GM23338 (cell line): ENCODE measurements at places on chromosomes 13 and 19. TPM values are rescaled to one million over a fixed set of nuclear protein-coding genes. Genes with fewer than 3 reads are reported as not detected.

- H3K27me3 ChIP-seq = 0 out of 2 replicates have a peak, but pooled peaks cover 7% of the 10 kb centered on the region
- H3K36me3 ChIP-seq = no peaks in the 10 kb centered on the region
- no peaks in the 10 kb centered on the region for H3K4me1 ChIP-seq
- peak overlapping the region; percentile 94 for H3K4me3 ChIP-seq
Measured at GRCh38 chr19:58407658-58408151, 744 bp upstream of the ZNF584 start.

GRCh38 chr13:36366031-36366430, 19.8 kb upstream of the SPART start:
- no peaks in the 10 kb centered on the region for H3K4me1 ChIP-seq
- H3K4me3 ChIP-seq = no peak overlapping the region
- no peaks in the 10 kb centered on the region for H3K36me3 ChIP-seq
- no peaks in the 10 kb centered on the region for H3K27me3 ChIP-seq
- no peak overlapping the region for H3K27ac ChIP-seq

GRCh38 chr19:15279326-15279904, 47.2 kb upstream of the EPHX3 start:
- peak overlapping the region; percentile 87 for H3K27ac ChIP-seq
- H3K4me3 ChIP-seq = no peak overlapping the region
- no peaks in the 10 kb centered on the region for H3K27me3 ChIP-seq
- no peaks in the 10 kb centered on the region; the same call in 1 of the 2 replicates for H3K36me3 ChIP-seq

DNA sequence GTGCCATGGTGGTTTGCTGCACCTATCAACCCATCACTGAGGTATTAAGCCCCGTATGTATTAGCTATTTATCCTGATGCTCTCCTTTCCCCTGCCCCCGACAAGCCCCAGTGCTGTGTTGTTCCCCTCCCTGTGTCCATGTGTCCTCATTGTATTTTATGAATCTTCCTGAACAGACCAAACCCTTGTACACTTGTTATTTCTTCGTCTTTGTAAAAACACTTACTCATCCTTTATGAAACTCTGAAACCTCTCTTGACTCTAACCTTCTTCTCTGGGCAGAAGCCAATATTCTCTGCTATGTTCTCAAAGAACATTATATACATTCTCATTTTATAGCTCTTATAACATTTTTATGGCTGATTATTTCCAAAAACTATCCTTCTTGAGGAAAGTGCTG, 746.9 kb downstream of the EFNB2 start:
- no peak overlapping the region for H3K4me3 ChIP-seq
- H3K27me3 ChIP-seq = no peaks in the 10 kb centered on the region
- H3K4me1 ChIP-seq = no peaks in the 10 kb centered on the region

- H3K36me3 ChIP-seq = no peaks in the 10 kb centered on the region
- peaks cover 13% of the 10 kb centered on the region; the same call in 1 of the 2 replicates for H3K27me3 ChIP-seq
- peak within 1 kb of the TSS; percentile 83 for H3K4me3 ChIP-seq
- no peak within 1 kb of the TSS for H3K27ac ChIP-seq
- DNase-seq = peak; percentile 85
Measured at GRCh38 chr19:17966550-17967256, at the start of gene KCNN1. Gene KCNN1 (plus strand): TSS chr19:17967107. CDS start chr19:17973889, 6,782 bp downstream.

The CSNK1A1L gene
- not detected in 2 replicates for total RNA-seq
